Ovary (tissue), 10 donors: ENCODE measurements at places on chromosomes 12 and 14. TPM values are rescaled to one million over a fixed set of nuclear protein-coding genes. Genes with fewer than 3 reads are reported as not detected.

GRCh38 chr12:12097891-12098690 lies 27.4 kb downstream of the BCL2L14 start:
- H3K27ac ChIP-seq, result no peak overlapping the region
- no peak overlapping the region for H3K4me3 ChIP-seq
- DNase-seq, result no peak
- no peaks in the 10 kb centered on the region for H3K36me3 ChIP-seq

GRCh38 chr14:94914191-94914590 lies 144.3 kb upstream of the GSC start:
- no peaks in the 10 kb centered on the region for H3K27me3 ChIP-seq
- no peak overlapping the region for H3K27ac ChIP-seq
- H3K4me3 ChIP-seq, result no peak overlapping the region
- H3K36me3 ChIP-seq, result no peaks in the 10 kb centered on the region

Gene SLC7A8
- total RNA-seq, result 89.7 TPM

DNA sequence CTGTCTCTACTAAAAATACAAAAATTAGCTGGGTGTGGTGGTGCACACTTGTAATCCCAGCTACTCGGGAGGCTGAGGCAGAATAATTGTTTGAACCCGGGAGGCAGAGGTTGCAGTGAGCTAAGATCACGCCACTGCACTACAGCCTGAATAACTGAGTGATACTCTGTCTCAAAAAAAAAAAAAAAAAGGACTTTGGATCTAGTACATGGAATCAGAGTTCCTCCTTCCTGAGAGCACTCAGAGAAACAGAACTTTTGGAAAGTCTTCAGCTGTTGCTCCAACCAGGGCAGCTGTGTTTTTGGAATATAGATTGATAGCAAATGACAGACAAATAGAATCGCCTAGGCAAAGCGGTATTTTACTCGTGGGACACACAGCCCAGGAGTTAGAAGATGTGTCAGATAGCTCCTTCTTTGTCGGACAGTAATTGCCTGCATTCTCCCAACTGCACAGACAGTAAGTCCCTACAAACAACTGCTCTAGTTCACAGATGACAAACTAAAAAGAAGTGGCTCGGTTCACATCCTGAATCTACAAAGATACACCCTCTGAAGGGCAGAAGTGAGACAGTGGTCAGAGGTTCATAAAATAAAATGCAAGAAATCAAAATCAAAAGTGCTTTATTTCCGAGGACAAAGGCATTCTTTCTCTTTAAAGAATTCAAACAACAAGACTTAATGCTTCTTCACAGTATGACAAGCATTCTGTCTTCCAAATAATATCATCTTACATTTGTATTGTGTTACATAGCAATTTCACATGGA lies 17.1 kb upstream of the NEK9 start:
- no peak overlapping the region for H3K27ac ChIP-seq
- no peaks in the 10 kb centered on the region for H3K36me3 ChIP-seq
- no peak for DNase-seq
- H3K4me3 ChIP-seq, result no peak overlapping the region

GRCh38 chr14:31819281-31819680 lies 257.8 kb upstream of the ARHGAP5 start:
- H3K4me1 ChIP-seq, result no peaks in the 10 kb centered on the region
- H3K27ac ChIP-seq, result no peak overlapping the region
- H3K4me3 ChIP-seq, result no peak overlapping the region

GRCh38 chr12:116138781-116139180 lies 138.7 kb downstream of the MED13L start:
- no peaks in the 10 kb centered on the region for H3K36me3 ChIP-seq
- DNase-seq, result no peak
- H3K4me3 ChIP-seq, result no peak overlapping the region
- no peak overlapping the region for H3K27ac ChIP-seq

DNA sequence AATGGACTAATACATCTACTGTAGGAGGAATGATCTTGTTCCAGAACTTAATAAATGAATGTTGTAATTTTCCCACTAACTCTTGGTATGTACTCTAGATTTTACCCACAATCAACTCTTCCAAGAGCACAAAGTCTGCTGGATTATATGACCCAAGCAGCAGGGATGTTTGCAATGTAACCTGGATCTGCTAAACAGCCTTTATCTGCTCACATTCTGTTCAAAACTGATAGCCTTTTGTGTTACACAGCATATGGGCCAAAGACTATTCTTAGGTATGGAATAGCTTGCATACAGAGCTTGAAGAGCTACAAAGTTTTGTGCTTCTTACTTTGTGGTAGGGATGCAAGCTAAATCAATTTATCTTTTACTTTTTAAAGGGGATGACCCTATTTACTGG lies 213.7 kb upstream of the DCN start:
- no peaks in the 10 kb centered on the region for H3K27me3 ChIP-seq
- no peak overlapping the region for H3K27ac ChIP-seq
- no peaks in the 10 kb centered on the region for H3K36me3 ChIP-seq
- DNase-seq, result no peak
- no peak overlapping the region for H3K4me3 ChIP-seq

DNA sequence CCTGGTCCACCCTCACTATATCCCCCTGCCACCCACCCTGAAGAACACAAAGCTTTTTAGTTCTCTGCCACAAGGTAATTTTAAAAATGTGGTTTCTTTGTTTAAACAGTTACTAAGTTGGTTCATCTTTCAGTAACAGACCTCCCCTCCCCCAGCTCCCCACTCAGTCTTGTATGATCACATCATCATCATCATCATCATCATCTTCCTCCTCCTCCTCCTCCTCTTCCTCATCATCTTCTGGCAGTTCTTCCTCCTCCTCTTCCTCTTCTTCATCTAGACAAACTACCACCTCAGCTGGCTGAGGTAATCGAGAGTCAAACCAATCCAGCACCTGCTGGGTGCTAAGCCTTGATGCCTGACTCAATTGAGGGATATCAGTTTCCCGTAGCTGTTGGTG lies 10.5 kb downstream of the HOMEZ start:
- H3K27ac ChIP-seq, result no peak overlapping the region
- no peaks in the 10 kb centered on the region for H3K27me3 ChIP-seq
- no peaks in the 10 kb centered on the region for H3K4me1 ChIP-seq
- DNase-seq, result no peak
- no peaks in the 10 kb centered on the region for H3K36me3 ChIP-seq

Gene TMEM132C
- 1.6 TPM for total RNA-seq

Gene CLEC4C
- total RNA-seq, result not detected

GRCh38 chr12:124431971-124432370 lies 135.4 kb downstream of the NCOR2 start:
- no peak overlapping the region for H3K4me3 ChIP-seq
- no peak for DNase-seq
- no peak overlapping the region for H3K27ac ChIP-seq
- peaks cover 10% of the 10 kb centered on the region for H3K4me1 ChIP-seq

- H3K36me3 ChIP-seq, result no peaks in the 10 kb centered on the region
- peak; percentile 75 for DNase-seq
- no peaks in the 10 kb centered on the region for H3K27me3 ChIP-seq
- no peak overlapping the region for H3K4me3 ChIP-seq
- peak overlapping the region; percentile 17 for H3K27ac ChIP-seq
- H3K4me1 ChIP-seq, result peaks cover 43% of the 10 kb centered on the region
These were observed 400.3 kb downstream of the ZFP36L1 start for GRCh38 chr14:68392393-68393141.

DNA sequence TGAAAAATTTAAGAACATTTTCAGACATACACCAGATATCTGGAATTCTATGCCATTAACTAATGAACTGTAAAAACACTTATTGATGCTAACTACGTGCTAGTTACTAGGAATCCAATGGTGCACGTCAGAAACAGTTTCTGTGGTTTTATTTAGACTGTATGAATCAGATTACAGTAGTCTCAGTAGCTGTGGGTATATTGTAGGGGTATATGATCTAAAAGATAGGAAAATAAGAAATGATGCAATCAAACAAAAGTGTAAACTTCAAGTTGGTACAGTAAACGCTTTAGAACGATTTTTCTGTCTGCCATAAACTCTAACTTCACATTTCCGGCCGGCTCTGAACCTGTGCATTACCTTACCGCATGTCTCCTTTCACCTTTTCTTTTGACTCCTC lies 2.3 kb downstream of the ABCC9 start:
- no peaks in the 10 kb centered on the region for H3K27me3 ChIP-seq
- no peaks in the 10 kb centered on the region for H3K36me3 ChIP-seq
- H3K4me1 ChIP-seq, result peaks cover 2% of the 10 kb centered on the region
- peak overlapping the region; percentile 22 for H3K4me3 ChIP-seq

DNA sequence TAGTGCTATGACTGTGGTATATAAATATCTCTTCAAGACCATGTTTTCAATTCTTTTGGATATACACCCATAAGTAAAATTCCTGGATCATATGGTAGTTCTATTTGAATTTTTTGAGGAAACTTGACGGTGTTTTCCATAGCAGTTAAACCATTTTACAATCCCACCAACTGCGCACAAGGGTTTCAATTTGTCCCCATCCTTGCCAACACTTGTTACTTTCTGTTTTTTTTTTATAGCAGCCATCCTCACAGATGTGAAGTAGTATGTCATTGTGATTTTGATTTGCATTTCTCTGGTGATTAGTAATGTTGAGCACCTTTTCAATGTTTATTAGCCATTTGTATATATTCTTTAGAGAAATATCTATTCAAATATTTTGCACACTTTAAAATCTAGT lies 14.5 kb upstream of the A2M start:
- H3K4me3 ChIP-seq, result no peak overlapping the region
- no peaks in the 10 kb centered on the region for H3K36me3 ChIP-seq
- no peak overlapping the region for H3K27ac ChIP-seq
- no peaks in the 10 kb centered on the region for H3K4me1 ChIP-seq

GRCh38 chr14:45492876-45493275 lies 239.9 kb upstream of the MIS18BP1 start:
- H3K36me3 ChIP-seq, result no peaks in the 10 kb centered on the region
- H3K27me3 ChIP-seq, result no peaks in the 10 kb centered on the region
- no peak overlapping the region for H3K4me3 ChIP-seq

GRCh38 chr14:42428996-42429395 lies 822.3 kb downstream of the LRFN5 start:
- no peaks in the 10 kb centered on the region for H3K36me3 ChIP-seq
- no peak overlapping the region for H3K27ac ChIP-seq
- no peak for DNase-seq

DNA sequence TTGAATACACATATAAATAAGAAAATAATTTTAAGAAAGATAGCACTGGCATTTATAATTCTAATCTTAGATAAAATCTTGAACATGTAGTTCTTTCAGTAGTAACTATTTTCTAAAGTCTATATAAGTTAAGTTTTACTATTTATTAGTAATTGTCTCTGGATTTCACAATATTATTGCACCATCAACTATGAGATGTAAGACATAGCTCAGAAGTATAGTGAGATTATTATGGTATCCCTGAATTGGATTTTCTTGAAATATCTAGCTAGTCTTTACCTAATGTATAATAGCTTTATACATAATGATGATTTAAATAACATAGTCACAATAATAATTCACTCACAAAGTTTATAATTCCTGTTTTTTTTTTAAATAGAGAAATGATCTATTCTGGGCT lies 6.7 kb downstream of the CLEC12A start:
- no peaks in the 10 kb centered on the region for H3K27me3 ChIP-seq
- no peak for DNase-seq
- no peaks in the 10 kb centered on the region for H3K4me1 ChIP-seq
- no peaks in the 10 kb centered on the region for H3K36me3 ChIP-seq

- H3K4me3 ChIP-seq, result no peak overlapping the region
- H3K27me3 ChIP-seq, result no peaks in the 10 kb centered on the region
- no peaks in the 10 kb centered on the region for H3K36me3 ChIP-seq
- peak overlapping the region; percentile 60 for H3K27ac ChIP-seq
- H3K4me1 ChIP-seq, result peaks cover 20% of the 10 kb centered on the region
- DNase-seq, result peak; percentile 88
These were observed 50.7 kb downstream of the TPCN1 start for GRCh38 chr12:113271853-113272561.

Gene TNS2
- total RNA-seq, result 190 TPM

GRCh38 chr12:94712815-94713515 lies 62.6 kb upstream of the TMCC3 start:
- no peaks in the 10 kb centered on the region for H3K27me3 ChIP-seq
- no peak overlapping the region for H3K27ac ChIP-seq
- H3K36me3 ChIP-seq, result no peaks in the 10 kb centered on the region
- DNase-seq, result no peak
- H3K4me3 ChIP-seq, result no peak overlapping the region

DNA sequence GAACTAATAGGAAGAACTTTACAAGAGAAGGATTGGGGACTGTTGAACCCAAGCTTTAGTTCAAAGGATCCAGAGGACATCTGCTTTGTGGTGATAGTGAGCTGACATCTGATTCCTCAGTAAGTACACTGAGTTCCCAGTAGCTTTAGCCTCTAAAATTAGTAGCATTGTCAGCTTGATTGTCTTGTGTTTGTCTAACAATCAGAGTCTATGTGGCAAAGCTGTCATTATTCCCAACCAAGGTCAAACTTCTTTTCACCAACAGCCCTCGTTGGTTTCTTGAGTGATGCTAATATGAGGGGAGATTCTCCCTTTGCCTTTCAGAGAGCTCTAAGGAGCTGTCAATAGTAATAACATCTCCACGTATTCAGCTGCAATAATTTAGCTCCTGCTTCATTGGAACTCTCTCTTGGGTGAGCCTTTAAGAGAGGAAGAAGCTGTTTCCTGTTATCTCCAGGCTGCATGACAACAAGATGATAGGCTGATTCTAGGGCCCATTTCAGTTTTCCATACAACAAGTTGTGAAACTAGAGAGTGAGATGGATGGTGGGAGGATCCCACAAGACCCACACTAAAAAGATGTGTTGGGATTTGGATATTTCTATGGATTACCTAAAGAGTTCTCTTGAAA lies 46.7 kb downstream of the TGFB3 start:
- H3K36me3 ChIP-seq, result no peaks in the 10 kb centered on the region
- no peak for DNase-seq
- H3K4me3 ChIP-seq, result no peak overlapping the region
- no peaks in the 10 kb centered on the region for H3K27me3 ChIP-seq
- no peak overlapping the region for H3K27ac ChIP-seq
- H3K4me1 ChIP-seq, result no peaks in the 10 kb centered on the region

- no peak overlapping the region for H3K27ac ChIP-seq
- H3K36me3 ChIP-seq, result no peaks in the 10 kb centered on the region
These were observed 109.8 kb upstream of the EGLN3 start for GRCh38 chr14:34060651-34060999.

DNA sequence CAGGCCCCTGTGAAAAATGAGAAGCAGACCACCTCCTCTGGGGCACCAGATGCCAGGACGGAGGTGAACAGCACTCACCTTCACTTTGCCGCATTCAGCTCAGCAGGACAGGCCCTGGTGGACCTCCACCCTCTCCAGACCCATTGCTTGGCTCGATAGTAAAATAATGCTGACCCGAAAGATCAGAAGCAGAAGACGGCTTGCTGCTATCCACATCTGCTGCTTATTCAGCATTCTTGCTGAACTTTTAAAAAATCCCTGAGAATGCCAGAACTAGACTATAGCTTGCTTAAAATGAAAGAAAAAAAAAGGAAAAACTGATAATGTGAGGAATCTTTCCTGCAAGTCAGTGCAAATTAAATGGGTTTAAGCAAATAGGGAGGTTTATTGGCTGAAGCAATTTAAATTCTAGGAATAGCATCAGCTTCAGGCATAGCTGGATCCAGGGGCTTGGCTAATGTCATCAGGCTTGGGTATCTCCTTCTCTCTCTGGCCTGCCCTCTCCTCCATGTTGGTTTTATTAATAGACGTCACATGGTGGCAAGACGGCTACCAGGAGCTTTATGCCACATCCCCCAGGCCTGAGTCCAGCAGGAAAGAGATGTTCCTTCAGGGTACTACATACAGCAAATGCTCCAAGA lies 137.9 kb downstream of the SCARB1 start:
- H3K27me3 ChIP-seq, result no peaks in the 10 kb centered on the region
- no peak overlapping the region for H3K4me3 ChIP-seq
- no peak for DNase-seq
- H3K27ac ChIP-seq, result no peak overlapping the region
- no peaks in the 10 kb centered on the region for H3K4me1 ChIP-seq

Gene TAS2R42
- not detected for total RNA-seq
